Chondrocyte (in vitro differentiated cells): ENCODE measurements at places on chromosomes 13 and 19.

- no peak for DNase-seq
These were observed 57.8 kb upstream of the FBXL3 start for GRCh38 chr13:77084755-77085154.

GRCh38 chr13:22148187-22148586 is 477.3 kb downstream of the FGF9 start:
- DNase-seq = no peak

DNA sequence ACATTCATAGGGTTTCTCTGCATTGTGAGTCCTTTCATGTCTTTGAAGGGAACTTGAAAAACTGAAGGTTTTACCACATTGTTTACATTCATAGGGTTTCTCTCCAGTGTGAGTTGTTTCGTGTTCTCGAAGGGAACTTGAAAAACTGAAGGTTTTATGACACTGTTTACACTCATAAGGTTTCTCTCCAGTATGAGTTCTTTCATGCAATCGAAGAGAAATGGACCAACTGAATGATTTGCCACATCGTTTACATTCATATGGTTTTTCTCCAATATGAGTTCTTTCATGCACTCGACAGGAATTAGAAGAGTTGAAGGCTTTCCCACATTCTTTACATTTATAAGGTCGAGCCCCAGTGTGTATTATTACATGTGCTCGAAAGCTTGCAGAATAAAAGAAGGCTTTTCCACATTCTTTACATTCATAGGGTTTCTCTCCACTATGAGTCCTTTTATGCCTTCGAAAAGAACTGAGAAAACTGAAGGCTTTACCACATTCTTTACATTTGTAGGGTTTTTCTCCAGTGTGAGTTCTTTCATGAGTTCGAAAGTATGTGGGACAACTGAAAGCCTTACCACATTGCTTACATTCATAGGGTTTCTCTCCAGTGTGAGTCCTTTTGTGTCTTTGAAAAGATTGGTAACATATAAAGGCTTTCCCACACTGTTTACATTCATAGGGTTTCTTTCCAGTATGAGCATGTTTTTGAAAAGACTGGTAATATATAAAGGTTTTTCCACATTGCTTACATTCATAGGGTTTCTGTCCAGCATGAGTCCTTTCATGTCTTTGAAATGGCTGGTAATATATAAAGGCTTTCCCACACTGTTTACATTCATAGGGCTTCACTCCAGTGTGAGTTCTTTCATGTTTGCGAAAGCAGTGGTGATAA is 20.7 kb downstream of the ZNF14 start:
- no peak for DNase-seq

DNA sequence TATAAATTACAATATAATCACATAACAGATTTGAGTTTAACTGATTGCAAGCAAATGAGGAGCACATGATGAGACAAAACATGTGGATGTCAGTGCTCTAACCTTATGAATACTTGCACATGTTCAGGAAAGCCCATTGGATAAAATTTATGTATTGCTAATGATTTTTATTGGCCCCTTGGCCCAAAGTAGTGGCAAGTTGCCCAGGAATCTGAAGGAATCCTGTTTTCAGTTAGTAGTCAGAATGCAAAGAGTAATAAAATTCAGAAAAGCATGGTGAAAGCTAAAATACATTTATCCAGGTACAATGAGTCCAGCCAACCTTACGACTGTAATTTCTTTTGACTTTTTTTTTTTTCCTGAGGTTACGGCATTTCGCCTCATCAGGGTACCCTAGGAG is 1539.4 kb downstream of the EFNB2 start:
- DNase-seq = no peak

DNA sequence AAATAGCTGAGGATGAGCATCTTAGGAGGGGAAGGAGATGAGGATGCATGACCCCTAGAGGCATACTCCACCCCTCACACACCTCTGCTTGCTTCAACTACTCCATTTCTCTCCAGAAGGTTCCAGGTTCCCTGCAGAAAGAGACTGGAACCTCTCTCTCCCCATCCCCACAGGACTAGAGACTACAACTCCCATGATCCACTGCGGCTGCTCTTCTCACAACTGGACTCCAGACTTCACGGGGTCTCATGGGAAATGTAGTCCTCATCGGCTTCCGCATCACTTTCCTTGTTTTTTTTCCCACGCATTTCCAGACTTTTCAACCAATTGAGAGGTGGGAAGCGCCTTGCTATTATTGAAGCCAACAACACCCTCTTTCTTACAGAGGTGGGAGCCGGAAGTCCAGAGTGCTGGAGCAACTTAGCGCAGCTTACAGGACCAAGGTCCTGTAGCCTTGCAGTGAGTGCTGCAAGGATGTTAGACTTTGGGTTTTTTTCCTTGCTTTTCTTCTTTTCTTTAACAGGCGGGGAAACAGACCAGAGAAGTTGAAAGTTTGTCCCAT is 13.9 kb upstream of the CACNG6 start:
- no peak for DNase-seq

DNA sequence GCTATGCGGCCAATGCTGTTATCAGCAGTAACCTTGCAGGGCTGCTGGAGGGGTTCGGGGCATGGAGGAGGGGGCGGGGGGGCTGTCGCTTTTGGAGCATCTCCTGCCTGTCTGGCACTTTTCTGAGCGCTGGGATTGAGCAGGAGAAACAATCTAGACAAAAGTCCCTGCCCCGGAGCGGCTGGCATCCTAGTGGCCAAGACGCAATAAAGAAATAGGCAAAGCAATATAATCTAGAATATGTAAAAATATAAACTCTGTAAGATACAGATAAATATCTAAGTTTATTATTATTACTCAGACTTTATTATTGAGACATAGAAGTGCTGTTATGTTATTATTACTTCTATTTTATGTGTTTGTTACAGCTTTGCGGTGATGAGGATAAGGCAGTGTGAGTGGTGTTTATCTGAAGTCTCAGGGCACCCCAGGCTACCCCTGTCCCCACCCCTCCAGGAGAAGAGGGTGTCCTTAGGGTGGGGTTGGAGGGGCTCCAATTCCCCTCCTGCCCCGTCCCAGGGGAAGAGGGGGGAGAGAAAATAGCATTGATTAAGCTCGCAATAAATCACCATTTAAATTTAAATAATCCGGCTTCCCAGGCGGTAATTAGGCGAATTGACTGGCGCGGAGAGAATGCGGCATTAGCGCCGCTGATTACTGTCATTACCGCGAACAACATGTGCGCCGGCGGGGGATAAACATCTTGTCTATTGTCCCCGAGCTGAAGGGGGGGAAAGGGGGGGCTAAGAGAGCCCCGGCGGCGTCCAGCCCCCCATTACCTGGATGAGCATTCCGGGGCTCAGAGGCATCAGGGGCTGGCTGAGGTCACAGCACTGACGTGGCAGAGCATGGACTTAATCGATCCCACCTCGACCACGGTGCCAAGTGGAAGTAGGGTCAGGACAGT is 3.2 kb downstream of the NPAS1 start:
- no peak for DNase-seq

- DNase-seq = no peak
These were observed 10.2 kb downstream of the OXGR1 start for GRCh38 chr13:96984051-96984508.

DNA sequence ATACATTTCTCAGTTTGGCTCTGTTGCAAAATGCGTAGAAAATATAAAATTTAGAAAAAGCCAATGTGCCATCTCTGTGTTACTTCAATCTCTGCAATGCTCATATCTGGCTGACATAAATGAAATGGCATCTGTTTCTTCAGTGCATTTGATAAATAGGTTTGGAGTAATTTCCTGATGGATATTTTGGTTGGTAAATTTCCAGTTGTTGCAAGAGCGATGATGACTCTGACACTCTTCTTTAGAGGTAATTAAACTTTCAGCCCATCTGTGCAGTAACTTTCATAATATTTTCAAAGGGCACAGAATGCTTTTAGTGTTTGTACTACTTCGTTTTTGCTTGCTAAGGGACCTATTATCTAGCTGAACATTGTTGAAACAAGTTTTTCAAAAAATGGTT is 1286.4 kb downstream of the PCDH9 start:
- DNase-seq = no peak

- DNase-seq = no peak
These were observed 458.9 kb downstream of the COG6 start for GRCh38 chr13:40114305-40114896.

GRCh38 chr19:51272183-51272810 is 21.4 kb downstream of the SIGLECL1 start:
- no peak for DNase-seq

DNA sequence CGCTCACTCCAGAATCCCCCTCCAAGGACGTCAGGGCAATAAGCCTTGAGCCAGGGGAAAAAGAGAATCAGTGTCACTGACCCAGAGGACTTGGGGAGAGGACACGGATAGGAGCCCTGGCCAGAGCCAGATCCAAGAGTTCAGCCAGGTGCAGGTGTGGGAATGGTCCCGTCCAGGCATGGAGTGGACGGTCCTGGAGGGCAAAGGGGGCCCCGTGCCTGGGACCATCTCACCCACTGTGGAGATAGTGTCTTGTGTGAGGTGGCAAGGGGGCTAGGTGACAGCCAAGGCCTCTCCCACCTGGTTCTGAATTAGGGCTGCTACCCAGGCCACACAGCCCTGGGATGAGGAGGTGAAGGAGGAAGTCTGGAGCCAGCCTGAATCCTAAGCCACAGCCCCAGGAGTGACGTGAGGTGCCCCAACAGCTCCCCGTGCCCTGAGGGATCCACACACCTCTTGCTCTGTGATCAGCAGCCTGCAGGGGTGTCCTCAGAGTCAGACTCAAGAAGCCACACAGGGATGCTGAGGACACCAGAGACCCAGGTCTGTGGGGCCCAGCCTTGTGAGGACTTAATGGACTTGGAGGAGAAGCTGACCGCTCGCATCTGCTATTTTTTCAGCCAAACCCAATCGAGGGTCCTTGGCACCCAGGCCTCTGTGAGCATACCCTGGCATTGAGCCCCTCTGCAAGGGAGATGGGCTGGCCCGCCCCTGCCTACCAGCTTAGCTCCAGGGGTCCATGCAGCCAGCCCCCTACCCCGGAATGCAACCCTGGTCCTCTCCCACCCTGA is 16.4 kb upstream of the ZNF14 start:
- DNase-seq = no peak

DNA sequence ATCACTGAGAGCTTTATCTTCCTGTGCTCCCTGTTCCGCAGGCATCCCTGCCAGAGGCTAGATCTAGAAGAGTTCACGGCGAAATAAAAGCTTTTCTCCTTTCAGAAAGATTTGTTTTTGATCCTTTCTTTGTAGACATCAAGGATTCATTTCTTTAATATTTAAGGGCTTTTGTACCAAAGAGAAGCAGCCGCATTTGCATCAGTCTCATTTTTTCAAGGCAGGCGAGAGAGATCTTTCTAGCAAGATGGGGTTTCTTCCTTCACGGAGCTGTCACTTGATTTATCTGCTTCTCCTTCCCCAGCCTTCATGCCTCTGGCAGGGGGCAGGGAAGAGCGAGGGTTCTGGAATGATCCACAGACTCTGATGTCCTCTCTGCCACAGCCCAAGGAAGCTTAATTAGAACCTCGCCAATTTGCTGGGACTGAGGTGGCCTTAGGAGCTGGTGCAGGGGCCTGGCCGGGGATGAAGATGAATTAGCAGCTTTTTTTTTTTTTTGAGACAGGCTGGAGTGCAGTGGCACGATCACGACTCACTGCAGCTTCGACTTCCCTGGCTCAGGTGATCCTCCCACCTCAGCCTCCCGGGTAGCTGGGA is 40.0 kb downstream of the PIN1 start:
- DNase-seq = no peak

GRCh38 chr19:45245334-45245787 is at the start of gene EXOC3L2:
Gene EXOC3L2, minus strand, starts transcription at chr19:45245407. Its CDS starts 6,362 bp downstream, at chr19:45239045.
- no peak for DNase-seq

GRCh38 chr13:30796631-30797601 is 61.6 kb downstream of the ALOX5AP start:
- DNase-seq = no peak

DNA sequence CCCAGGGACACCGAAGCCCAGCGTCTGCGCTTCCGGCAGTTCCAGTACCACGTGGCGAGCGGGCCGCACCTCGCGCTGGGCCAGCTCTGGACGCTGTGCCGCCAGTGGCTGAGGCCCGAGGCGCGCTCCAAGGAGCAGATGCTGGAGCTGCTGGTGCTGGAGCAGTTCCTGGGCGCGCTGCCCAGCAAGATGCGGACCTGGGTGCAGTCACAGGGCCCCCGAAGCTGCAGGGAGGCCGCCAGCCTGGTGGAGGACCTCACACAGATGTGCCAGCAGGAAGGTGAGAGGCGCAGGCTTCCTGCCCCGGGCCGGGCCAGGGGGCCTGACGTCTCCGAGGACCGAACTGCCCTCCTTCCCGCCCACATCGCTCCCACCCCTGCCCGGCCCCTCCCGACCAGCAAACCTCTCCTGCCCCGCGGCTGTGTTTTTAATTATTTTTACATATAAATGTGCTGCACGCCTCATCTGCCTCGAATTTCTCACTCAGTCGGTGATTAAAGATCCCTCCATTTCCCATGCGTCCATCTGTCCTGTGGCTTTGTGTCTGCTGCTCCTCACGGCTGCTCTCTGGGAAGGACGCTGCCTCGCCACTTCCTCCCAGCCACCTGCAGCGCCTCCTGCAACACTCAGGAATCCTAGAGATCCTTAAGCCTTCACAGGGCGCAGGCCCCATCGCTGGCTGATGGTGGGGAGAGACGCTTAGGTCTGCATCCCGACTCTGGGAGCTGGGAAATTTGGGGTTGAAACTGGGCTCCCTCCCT is 4.3 kb downstream of the ZSCAN1 start:
- no peak for DNase-seq

- no peak for DNase-seq
These were observed 226.4 kb downstream of the SUCLA2 start for GRCh38 chr13:47774671-47774994.
